ENCODE measurements at places on chromosomes 6 and 20.
A peak's percentile ranks its signal among the peaks of the same experiment; 100 is the strongest.

GRCh38 chr6:9983168-9983567 is 431.7 kb downstream of the TFAP2A start:
- DNase-seq, result no peak

DNA sequence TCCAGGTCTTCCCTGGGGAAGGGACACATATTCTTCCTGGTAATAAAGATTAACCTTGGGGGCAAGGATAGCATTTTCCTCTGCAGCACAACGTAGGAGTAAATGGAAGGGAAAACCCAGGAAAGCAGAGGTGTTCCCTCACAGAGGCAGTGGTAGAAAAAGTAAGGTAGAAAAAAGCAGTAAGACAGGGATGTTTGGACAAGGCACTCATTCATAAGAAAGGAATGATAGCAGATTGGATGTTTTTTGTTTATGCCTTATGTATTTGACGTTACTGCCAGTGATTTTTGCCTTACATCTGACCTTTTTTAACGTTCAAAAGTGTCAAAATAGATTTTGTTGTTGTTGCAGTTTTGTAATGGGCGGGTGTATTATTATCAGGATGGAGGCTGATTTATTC is 395.0 kb downstream of the CDKAL1 start:
- DNase-seq, result no peak

- peak; percentile 47 for DNase-seq
Observed at GRCh38 chr6:131368198-131368911, 204.7 kb upstream of the ARG1 start.

- DNase-seq, result no peak
Observed at GRCh38 chr6:123042401-123042800, 46.4 kb downstream of the CLVS2 start.

- peak; percentile 25 for DNase-seq
Observed at GRCh38 chr6:14178083-14178445, 60.5 kb downstream of the CD83 start.

DNA sequence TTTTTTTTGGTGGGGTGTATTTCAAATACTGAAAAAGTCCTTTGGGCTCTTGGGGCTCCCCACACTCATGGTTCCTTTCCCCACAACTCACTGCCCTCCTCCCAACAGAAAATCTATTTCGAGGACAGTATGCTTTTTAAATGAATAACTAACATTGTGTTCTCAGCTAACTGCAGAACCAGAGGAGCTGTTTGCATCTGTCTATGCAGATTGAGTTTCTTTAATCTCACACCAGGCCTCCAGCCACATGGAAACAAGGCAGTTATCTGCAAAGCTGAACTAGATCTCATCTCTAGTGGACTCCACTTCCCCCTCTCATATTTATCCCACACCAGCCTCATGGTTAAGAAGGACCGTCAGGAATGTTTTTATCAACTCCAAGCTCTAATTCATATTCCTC is 955.1 kb downstream of the KIF16B start:
- no peak for DNase-seq

DNA sequence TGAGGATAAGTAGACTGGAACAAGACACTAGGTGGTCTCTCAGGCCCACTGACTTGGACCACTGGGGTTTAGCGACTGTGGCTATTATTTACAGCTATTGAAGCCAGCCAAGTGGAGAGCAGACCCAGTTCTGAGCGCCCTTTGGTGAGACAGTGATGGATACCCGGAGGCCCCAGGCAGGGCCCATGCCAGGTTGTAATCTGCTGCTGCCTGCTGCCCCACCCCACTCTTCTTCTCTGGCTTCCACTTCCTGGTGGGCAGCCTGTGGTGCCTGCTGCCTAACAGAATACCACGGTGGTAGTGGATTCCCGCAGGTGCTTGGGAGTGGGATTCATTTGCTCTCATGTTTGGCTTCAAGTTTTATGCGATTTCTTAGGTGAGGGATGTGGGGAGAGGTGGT is 570 bp downstream of the RAB44 start:
- DNase-seq, result no peak

DNA sequence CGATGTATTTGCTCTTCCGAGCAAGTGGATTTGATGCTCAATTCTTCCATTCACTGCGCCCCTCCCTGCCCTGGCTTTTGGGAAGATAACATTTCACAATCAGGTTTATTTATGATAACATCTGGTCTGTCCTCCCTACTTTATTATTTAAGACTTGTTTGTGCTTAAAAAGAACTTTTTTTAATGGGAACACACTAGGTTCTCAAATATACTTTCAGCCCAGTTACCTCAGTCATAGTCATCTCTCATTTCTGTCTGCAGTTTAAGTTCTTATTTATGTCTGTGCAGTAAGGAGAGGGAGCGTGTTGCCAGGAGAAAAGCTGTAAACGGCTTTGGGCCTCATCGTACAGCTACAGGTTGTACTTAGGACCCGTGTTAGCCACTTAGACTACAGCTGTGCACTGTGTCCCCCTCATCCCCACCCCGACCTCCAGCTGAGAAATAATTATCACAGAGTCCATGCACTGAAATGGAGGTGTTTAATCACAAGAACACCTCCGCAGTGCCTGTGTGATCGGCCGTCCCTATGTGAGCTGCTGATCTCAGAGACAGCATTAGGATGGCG is 99.3 kb downstream of the RPP40 start:
- DNase-seq, result no peak

DNA sequence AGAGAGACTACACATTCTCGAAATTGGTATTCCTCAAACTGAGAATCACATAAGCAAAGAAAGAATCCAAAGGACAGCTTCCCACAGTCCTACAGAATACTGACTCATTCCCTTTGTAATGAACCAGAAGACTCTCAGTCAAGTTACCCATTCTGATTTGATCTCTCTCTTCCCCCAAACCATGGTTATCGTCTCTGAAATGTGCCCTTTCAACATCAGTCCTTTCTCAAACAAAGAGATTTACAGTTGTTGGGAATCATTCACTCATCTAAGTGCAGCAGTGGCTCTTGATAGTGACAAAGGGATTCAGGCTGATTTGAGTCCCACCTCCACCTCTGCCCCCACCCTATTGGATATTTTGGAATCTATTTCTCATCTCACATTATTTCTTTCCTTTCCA is 15.0 kb upstream of the RSPO3 start:
- peak; percentile 24 for DNase-seq

- DNase-seq, result no peak
Observed at GRCh38 chr6:160069050-160069454, 52.6 kb upstream of the SLC22A1 start.

GRCh38 chr20:57505979-57506378 is 19.0 kb downstream of the CTCFL start:
- DNase-seq, result no peak

DNA sequence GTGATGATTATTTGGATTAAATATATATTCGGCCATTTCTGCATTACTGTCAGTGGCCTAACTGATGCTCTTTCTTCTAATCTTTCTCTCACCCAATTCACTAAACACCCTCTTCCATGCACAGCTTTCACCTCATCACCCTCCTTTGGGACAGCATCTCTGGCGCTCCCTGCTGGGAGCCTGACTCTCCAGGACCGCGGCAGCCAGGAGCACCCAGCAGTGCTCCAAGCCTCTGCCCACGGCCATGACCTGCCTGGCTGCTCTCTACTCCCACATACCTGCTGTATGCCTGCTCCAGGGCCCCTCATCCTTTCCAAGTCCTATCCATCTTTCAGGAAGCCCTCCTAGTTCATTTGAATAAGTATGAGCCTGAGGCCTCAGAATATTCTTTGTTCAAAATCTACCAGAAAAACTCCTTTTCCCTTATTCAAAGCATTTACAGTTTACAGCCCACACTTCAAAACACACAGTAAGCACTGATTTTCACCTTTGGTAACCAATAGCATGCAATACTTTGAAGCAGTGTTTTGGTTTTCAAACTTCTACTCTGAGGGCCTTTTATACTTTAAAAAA is 15.2 kb downstream of the CTCFL start:
- no peak for DNase-seq

GRCh38 chr6:124961777-124962638 is at the start of gene RNF217:
TSS of gene RNF217 (plus strand) at chr6:124962437. CDS start at chr6:124962545, 108 bp downstream.
- DNase-seq, result peak; percentile 73

DNA sequence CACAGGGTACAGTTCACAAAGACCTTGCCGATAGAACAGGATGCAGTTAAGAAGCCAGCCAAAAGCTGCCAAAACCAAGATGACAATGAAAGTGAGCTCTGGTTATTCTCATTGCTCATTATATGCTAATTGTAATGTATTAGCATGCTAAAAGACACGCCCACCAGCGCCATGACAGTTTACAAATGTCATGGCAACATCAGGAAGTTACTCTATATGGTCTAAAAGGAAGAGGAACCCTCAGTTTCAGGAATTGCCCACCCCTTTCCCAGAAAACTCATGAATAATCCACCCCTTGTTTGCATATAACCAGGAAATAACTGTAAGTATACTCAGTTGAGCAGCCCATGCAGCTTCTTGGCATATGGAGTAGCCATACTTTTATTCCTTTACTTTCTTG is 748.7 kb downstream of the QKI start:
- DNase-seq, result no peak

DNA sequence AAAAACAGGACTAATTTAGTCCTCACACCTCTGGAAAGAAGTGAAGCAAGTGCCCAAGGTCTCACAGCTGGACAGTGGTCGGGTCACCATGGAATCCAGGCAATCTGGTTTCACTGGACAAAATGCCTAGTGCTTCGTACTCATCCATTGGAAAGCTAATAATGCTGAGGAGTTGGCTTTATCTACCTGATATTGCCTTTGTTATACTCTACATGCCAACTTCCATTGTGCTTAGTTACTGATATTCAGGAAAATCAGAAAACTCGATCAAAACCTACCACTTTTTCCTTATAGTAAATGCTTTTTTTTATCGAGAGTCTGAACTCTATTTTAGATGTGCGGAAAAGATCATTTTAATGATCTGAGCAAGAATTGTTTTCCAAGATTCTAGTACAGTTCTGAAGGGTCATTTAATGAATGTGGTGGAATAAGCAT is 966 bp downstream of the CFAP206 start:
- no peak for DNase-seq

GRCh38 chr6:43149265-43149664 is 21.8 kb upstream of the SRF start:
- DNase-seq, result peak; percentile 50

- no peak for DNase-seq
Observed at GRCh38 chr6:150118203-150118602, 24.6 kb upstream of the PPP1R14C start.

DNA sequence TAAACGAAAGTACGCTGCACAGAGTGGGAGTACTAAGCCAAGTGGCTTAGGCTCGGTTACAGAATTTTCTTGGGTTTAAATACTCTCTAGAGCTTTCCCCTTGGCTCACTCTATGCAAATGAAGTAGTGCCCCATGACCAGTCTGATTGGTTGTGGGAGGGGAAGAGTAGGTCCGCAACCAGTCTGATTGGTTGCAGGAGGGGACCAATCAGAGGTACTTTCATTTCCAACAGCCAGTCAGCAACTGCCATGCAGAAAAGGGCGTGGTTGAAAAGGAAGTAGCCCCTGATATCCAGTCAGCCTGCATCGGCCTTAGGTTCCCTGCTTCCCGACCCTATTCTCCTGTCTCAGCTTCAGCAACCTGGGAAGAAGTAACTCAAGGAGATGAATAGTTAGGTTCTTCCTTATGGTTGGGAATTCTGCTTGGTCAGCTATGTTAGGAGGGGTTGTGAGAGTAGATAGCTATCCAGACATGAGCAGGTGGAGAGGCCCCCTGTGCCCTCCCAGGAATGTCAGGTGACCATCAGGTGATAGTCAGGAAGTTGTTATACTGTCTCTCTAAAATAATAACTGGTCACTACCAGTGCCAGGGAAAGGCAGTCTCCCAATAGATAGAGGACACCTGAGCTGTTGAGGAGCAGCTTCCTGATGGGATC is 57.4 kb downstream of the FARS2 start:
- DNase-seq, result no peak

DNA sequence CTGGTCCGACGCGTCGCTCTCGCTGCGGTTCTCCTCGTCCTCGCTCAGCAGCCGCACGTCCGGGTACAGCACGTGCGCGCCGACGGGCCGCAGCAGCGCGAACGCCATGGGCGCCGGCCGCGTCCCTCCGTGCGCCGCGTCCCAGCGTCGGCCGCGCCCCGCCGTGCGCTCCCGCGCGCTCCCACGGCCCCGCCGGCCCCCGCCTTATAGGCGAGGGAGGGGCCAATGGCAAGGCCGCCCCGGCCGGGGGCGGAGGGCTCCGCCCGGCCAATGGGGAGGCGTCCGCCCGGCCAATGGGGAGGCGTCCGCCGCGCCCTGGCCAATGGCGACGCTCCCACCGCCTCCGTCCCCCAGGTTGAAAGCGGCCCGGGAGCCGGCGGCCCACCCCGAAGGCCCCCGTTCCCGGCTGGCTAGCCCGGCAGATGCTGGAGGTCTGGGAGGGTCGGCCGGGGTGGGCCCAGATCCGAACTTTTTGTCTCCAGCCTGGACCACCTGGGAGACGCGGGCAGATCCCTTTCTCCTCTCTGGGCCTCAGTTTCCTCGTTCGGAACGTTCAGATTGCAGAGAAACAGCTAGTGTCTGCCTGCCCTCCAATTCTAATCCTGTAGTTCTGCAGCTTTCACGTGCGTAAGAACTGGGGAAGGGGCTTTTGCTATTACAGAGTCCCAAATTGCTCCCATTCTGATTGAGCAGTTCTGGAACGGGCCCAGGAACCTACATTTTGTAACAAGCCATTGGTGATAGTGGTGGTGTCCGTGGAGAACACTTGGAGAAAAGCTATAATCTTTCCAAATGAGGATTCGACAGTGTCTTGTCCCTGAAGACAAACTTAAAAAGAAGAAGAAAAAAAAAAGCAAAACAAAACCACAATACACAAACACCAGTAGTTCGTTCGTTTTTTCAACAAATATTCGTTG is at the start of gene TCF15:
Gene TCF15, minus strand, starts transcription at position 180 of the 917 bp plus-strand sequence. Its CDS starts 72 bp downstream, at position 108.
- peak; percentile 27 for DNase-seq

DNA sequence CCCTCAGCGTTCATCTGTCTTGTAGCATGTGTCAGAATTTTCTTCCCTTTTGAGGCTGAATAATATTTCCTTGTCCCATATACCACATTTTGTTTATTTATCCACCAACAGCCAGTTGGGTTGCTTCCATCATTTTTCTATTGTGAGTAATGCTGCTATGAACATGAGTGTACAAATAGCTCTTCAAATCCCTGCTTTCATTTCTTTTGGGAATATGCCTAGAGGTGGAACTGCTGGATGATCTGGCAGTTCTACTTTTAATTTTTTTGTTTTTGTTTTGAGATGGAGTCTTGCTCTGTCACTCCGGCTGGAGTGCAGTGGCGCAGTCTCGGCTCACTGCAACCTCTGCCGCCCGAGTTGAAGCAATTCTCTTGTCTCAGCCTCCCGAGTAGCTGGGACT is 64.7 kb downstream of the SASH1 start:
- peak; percentile 96 for DNase-seq

DNA sequence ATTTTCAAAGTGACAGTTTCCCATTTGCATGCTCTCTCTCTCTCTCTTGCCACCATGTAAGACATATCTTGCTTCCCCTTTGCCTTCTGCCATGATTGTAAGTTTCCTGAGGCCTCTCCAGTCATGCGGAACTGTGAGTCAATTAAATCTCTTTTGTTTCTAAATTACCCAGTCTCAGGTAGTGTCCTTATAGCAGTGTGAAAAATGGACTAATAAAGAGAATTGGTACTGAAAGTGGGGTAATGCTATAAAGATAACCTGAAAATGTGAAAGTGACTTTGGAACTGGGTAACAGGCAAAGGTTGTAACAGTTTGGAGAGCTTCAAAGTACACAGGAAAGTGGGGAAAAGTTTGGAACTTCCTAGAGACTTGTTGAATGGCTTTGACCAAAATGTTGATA is 389.8 kb downstream of the GRIK2 start:
- DNase-seq, result no peak

Measured in fibroblast of skin of abdomen (primary cell).